ENCODE measurements at places on chromosomes 16 and 17.

- DNase-seq: no peak
These were observed 21.5 kb downstream of the DCAF7 start for GRCh38 chr17:63571632-63572310.

DNA sequence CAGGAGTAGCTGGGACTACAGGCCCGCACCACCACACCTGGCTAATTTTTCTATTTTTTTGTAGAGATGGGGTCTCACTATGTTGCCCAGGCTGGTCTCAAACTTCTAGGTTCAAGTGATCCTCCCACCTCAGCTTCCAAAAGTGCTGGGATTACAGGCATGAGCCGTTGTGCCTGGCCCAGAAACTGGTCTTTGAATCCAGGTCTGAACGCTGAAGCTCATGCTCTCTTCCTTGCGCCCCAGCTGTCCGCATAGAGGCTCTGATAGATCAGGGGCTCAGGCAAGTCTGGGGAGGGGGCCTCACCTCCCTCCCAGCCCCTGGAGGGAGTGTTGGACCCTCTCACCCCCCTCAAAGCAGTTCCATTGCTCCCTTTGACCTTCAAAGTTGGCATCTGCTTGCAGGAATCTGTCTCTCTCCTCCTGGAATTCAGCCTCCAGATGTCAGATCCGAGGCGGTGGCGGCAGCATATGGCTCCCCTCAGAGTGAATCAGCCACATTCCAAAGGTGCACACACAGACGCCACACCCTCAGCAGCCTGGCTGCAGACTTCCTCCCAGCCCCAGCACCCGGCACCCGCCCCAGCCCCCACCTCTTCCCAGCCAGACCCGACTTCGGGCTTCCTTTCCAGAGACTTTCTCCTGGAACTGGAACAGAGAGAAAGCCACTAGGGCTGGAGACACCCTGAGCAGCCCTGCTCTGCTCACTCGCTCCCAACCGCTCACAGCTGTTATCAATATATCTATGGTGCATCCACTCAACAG, 16.9 kb upstream of the GLIS2 start:
- no peak for DNase-seq

- no peak for DNase-seq
These were observed 366.2 kb upstream of the TNRC6C start for GRCh38 chr17:77592106-77592865.

DNA sequence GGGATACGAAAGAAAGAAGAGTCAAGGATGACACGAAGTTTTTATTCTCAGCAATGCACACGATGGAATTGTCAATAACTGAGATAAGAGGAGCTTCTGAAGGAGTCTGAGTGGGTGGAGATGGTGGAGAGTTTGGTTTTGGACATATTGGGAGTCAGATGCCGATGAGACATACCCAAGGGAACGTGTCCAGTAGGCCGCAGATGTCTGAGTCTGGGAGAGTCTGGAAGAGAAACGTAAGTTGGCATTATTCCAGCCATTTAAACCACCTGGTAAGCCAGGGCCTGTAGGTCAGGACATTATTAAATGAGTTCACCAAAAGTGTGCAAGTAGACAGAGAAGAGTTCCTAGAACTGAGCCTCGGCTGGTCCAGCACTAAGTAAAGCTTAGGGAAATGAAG, 478.3 kb upstream of the CDH5 start:
- DNase-seq: no peak

DNA sequence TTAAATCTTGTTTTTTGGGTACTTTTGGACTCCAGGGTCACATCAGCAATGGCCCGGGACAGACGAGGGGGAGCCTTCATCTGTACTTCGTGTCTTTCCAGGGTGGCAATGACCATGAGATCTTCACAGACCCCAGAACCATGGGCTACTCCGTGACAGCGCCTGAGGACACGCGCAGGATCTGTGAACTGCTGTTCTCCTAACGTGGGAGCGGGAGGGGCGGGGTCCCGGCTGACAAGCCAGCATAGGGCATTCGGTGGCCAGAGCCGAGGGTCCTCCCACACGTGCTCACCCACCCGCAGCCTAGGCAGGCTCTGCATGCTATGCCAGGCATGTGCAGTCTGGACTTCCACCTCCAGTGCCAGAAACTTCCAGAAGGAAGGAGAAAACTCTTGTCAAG, 21.2 kb downstream of the CARHSP1 start:
- no peak for DNase-seq

GRCh38 chr17:1906662-1907101, 76.9 kb downstream of the RPA1 start:
- DNase-seq: no peak

DNA sequence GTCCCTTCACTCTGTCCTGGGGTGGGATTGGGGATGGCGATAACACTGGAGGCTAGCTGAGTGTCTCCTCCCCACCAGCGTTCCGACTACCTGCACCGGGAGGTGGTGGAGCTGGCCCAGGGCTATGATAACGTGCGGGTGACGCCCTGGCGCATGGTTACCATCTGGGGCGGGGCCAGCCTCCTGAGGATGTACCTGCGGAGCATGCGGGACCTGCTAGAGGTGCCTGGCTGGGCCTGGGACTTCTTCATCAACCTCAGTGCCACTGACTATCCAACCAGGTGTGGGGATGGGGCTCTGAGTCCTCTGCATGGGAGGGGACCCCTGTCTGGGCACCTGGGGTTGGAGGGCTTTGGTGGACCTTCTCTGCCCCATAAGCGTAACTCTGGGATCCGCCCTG, 8.8 kb downstream of the XYLT2 start:
- no peak for DNase-seq

DNA sequence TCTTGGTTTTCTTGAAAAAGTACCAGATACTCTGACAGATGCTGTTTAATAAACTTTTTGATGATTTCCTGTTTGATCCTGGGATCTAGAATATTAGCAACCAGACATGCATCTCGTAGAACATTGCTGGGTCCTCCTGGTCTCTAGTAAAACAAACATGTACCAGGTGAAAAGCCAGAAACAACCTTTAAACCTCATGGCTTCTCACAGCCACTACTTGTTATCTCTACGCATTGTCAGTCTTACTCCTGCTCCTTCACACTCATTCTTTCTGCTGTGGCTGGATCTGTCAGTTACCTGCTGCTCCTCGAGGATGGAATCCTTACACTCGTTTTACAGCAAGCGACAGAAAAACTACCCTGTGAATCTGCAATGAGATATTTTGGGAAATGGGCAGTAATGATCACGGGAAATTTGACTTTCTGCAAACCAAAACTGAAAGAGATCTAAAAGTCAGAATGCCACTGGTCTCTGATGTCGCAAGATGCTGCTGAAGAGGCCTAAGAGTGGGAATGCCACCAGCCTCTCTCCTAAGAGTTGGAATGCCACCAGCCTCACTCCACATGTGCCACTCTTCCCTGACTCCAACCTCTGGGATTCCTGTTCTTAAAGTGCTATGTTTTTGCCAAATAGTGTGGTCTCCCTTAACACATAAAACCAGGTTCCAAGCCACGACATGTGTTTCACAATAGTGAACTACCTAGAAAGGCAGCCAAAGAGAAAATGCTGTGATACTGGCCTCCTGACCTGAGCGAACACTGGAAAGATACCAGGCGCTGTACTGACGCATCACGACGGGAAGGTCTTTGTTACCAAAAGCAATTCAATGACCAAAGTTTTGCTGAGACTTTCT, 86.3 kb downstream of the VPS53 start:
- no peak for DNase-seq

DNA sequence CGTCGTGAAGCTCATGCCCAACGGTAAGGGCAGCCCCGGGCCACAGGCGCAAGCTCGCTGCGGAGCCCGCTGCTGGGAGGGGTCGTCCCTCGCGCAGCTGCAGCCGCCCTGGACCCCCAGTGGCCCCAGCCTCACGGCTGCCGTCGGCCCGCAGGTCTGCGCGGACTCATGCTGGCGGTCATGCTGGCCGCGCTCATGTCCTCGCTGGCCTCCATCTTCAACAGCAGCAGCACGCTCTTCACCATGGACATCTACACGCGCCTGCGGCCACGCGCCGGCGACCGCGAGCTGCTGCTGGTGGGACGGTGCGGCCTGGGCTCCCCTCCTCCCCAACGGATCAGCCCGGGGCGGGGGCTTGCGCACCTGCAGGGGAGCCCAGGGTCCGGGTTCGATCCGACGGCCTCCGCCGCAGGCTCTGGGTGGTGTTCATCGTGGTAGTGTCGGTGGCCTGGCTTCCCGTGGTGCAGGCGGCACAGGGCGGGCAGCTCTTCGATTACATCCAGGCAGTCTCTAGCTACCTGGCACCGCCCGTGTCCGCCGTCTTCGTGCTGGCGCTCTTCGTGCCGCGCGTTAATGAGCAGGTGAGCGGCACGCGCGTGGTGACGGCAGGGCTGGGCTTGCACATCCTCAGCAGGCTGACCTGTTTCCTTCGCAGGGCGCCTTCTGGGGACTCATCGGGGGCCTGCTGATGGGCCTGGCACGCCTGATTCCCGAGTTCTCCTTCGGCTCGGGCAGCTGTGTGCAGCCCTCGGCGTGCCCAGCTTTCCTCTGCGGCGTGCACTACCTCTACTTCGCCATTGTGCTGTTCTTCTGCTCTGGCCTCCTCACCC, 5.8 kb downstream of the SLC5A2 start:
- DNase-seq: no peak

- peak; percentile 19 for DNase-seq
These were observed 9.6 kb downstream of the COTL1 start for GRCh38 chr16:84608282-84608681.

DNA sequence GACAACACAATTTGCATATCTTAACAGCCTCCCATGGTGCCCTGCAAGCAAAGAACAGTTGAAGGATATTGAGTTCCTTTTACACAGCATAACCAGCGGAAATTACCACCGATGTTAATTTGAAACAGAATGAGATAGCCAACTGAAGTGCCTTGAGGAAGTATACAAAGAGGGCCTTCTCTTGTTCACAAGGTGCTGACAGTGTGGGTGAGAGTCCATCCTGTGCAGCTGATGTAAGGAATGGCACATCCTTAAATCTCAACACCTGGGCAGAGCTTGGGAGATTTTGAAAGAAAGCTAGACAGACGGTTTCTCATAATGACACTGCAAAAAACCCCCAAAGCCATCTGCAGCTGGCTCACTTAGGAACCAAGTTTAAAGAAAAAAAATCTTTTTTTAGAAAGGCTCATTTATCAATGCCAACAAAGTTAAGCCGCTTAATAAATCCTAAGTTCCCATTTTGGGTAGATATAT, 818.6 kb downstream of the KCNJ2 start:
- no peak for DNase-seq

DNA sequence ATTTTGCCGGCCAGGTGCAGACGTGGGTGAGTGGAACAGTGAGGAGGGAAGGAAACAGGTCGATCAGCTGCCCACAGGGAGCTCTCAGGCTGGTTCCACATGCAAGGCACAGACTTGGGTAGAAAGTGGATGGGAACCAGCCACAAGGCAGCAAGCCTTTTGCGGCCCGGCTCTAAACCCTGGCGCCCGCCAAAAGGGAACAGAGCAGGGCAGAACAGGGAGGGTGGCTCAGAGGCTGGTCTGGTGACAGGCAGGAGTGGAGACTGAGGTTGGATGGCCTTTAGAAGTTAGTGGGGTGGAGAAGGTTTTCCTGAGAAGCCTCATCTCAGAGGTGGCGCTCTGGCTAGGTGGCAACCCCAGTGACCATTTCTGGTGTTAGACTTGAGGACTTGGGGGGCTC, 10.4 kb downstream of the LLGL2 start:
- no peak for DNase-seq

GRCh38 chr17:77325577-77326075, 184.9 kb downstream of the SEC14L1 start:
- DNase-seq: peak; percentile 33

GRCh38 chr17:42182927-42183734, 2.1 kb downstream of the HCRT start:
- no peak for DNase-seq

DNA sequence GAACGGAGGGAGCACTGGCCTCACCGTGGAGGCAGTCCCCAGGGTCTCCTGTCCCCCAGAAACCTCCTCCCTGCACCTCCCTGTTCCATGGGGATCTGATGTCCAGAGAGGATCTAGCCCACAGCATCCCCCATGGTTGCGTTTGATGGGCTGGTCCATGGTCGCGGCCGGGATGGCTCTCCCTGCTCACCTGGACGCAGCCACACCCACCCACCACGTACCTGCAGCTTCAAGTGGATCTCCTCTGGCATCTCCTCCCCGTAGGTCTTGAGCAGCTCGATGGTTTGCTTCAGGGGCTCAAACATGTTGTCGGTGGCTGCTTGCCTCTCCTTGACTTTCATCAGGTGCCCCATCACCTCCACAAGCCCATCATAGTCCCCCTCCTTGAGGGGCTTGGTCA, 47.9 kb downstream of the DNAH17 start:
- no peak for DNase-seq

DNA sequence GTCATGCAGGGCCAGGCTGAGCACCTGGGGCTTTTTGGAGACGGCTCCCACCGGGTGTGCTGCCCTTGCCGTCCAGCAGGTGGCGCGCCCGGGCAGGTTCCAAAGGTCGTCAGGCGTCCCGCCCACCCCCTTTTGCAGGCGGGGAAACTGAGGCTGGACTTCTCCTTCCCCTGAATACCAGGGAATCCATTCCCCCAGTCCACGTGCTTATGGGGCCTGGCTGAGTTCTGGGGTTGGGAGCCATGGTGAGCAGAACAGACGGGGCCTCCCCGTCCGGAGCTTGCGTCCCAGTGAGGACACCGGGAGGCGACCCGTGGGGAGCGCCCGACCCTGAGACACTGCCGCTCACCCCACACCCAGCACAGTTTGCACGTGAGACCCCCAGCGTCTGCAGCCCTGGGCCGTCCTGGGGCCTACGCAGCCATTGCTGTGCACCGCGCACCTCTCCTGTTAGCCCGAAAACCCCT, 51.8 kb upstream of the JPH3 start:
- DNase-seq: peak; percentile 20

- DNase-seq: no peak
These were observed 6.7 kb downstream of the KRTAP1-5 start for GRCh38 chr17:41020336-41020735.

GRCh38 chr17:76268991-76269981, 4.1 kb downstream of the UBALD2 start:
- DNase-seq: no peak

GRCh38 chr16:49921791-49922456, 66.0 kb upstream of the ZNF423 start:
- DNase-seq: no peak

DNA sequence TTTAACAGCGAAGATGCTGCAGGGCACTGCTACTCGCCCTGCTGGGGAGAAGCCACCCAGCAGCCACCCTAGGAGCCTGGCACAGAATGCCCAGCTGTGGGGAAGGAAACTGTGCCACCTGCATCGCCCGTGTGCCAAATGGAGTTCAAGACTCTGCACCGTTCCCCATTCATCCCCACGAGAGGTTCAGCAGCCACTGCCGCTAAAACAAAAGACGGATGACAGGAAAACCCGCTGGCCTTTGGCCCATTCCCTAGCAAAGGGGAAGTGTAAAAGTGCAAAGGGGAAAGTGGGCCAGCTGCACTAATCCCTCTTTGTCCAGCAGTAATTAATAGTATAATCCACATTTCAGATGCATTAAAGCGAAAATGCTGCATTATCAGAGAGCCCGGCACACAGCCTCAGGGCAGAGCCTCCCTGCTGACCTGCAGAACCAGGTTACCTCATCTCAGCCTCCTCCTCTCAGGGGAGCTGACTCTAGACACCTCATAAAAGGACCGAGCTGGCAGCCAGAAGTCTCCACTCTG, 37.7 kb downstream of the ZFHX3 start:
- no peak for DNase-seq

- peak; percentile 38 for DNase-seq
These were observed 230.3 kb downstream of the MRTFB start for GRCh38 chr16:14301169-14302030.

GRCh38 chr17:10702574-10702973, 5.2 kb downstream of the ADPRM start:
- DNase-seq: no peak

Measured in CD4-positive, alpha-beta T cell treated with Interferon gamma for 1 hour (primary cell).